T-helper 22 cell (primary cell): ENCODE measurements at places on chromosomes 7 and 10.

GRCh38 chr10:103627111-103627892 is 133.8 kb downstream of the NEURL1 start:
- DNase-seq: no peak

DNA sequence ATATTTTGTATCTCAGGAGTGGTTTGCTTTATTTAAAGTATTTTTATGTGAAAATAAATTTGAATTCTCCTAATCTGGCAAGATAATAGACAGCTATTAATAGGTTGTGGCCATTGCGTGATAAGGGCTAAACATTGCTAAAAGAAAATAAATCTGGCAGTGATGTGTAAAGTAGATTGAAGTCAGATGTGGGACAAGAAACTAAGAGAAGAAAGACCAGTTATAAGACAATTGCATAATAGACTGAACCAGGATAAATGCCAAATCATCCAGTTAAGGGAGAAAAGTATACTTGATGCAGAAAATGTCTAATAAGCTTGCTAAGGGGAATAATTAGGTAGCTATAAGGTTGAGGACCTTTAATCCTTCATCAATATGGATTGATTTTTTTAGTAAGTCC is 197.5 kb upstream of the CSTF2T start:
- no peak for DNase-seq

DNA sequence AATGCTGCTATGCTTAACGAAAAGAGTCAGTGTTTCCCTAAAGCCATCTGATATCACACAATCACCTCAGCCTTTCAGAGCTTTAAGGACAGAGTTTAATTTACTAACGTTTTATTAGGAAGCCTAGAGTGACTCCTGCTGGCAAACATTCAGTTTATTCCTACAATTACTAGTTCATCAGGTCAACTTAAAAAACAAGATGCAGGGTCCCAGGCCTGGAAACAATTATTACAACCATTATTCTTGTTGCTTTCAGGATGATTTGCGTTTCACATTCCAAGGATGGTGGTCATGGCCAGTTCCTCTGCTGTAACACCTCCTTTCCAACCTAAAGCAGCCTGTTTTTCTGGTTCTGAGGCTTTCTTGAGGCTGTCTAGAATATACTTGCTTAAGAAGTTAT is 1.5 kb upstream of the FAM53B start:
- no peak for DNase-seq

- DNase-seq: no peak
Measured at GRCh38 chr10:42952349-42952748, 124.5 kb upstream of the RET start.

DNA sequence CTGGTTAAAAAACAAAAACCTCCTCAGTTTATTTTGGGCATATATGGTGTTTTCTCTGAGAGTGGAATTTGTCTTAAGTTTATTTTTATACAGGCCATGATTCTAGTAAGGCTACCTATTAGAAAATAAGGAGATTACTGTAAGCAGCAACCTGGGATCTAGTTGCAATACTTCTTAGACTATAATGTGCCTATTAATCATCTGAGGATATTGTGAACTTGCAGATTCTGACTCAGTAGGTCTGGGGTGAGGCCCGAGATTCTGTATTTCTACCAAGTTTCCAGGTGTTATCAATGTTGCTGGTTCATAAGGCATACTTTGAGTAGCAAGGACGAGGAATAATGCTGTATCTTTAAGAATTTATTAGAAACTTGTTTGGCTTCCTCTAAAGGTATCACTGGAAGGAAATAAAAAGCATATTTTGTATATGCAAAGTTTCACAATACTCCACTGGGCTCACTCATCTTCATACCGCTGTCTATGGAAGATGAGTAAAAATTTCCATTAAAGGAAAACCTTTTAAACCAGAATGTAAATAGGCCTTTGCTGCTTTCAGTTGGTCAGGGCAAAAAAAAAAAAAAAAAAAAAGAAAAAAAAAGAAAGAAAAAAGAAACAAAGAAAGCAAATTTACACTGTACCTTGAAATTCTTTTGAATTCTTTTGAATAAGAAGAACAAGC is 105.8 kb downstream of the BMPER start:
- no peak for DNase-seq
